Foreskin keratinocyte (primary cell): ENCODE measurements at places on chromosomes 4 and X. TPM values are rescaled to one million over a fixed set of nuclear protein-coding genes. Genes with fewer than 3 reads are reported as not detected.

Gene TNIP3
- 0.12 and 0.16 TPM in 2 replicates for polyA plus RNA-seq

Gene C4orf50
- not detected in 2 replicates for polyA plus RNA-seq

DNA sequence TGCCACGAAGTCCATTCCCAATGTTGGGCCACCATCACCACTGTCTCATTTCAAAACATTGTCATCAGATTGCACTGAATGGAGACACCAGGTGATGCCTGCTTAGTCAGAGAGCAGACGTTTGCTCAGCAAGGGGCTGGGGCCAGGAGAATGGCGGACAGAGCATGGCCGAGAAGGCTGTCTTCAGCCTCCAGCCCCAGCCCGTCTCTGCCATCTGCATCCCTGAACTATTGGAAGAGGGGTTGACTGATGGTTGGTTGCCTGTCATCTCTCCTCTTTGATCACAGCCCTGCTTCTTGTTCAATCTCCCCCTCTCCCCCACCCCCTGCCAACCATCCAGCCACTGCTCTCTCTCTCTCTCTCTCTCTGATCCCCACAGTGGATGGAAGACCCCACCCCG is 140.9 kb downstream of the SHOX start:
- DNase-seq, result no peak

GRCh38 chrX:46200413-46200812 is 344.8 kb downstream of the ZNF674 start:
- DNase-seq, result no peak

GRCh38 chrX:33285550-33285949 is 74.2 kb upstream of the DMD start:
- DNase-seq, result peak; percentile 70
